Caki2 (cell line): ENCODE measurements at places on chromosomes 7 and 10. TPM values are rescaled to one million over a fixed set of nuclear protein-coding genes. Genes with fewer than 3 reads are reported as not detected.

The NPFFR1 gene
- not detected in 2 replicates for total RNA-seq

The LRRC17 gene
- 1.5 TPM in 1 of 2 replicates, not detected in the other for total RNA-seq

The FEZF1 gene
- not detected in 2 replicates for total RNA-seq

The HOXA1 gene
- 0.38 and 3.9 TPM in 2 replicates for total RNA-seq

The HMX2 gene
- not detected in 2 replicates for total RNA-seq

The MORN4 gene
- 8.2 and 10.5 TPM in 2 replicates for total RNA-seq

The COL28A1 gene
- 0.17 and 0.84 TPM in 2 replicates for total RNA-seq

The RADIL gene
- total RNA-seq: 2.2 TPM in 1 of 2 replicates, not detected in the other

The NDUFB2 gene
- 335 and 337 TPM in 2 replicates for total RNA-seq

The STEAP1 gene
- total RNA-seq: 0.71 TPM in 1 of 2 replicates, not detected in the other

The EN2 gene
- total RNA-seq: 1.3 and 6.7 TPM in 2 replicates

The HOXA7 gene
- total RNA-seq: 5.1 TPM in 1 of 2 replicates, not detected in the other

The PNLIPRP1 gene
- not detected in 2 replicates for total RNA-seq

The ABCF2 gene
- 36.8 and 47.9 TPM in 2 replicates for total RNA-seq

The H2BK1 gene
- not detected in 2 replicates for total RNA-seq

The SPDYE6 gene
- not detected in 2 replicates for total RNA-seq

The HTRA1 gene
- 34.5 and 42.1 TPM in 2 replicates for total RNA-seq

The WNT8B gene
- not detected in 2 replicates for total RNA-seq

The PPP1R3A gene
- not detected in 2 replicates for total RNA-seq

The FAM241B gene
- total RNA-seq: 14.2 and 21.6 TPM in 2 replicates

The FUOM gene
- total RNA-seq: 26.6 and 38.3 TPM in 2 replicates

The SLC39A12 gene
- not detected in 2 replicates for total RNA-seq

The ACTA2 gene
- total RNA-seq: 41.7 and 49.7 TPM in 2 replicates

The SLC13A1 gene
- not detected in 2 replicates for total RNA-seq

The LBX1 gene
- not detected in 2 replicates for total RNA-seq

The CTBP2 gene
- 82.4 and 82.7 TPM in 2 replicates for total RNA-seq

The TIMM23 gene
- 141 and 149 TPM in 2 replicates for total RNA-seq

The KCNH2 gene
- total RNA-seq: 8.4 and 9.1 TPM in 2 replicates
